ENCODE measurements at places on chromosomes 7 and 10.

DNA sequence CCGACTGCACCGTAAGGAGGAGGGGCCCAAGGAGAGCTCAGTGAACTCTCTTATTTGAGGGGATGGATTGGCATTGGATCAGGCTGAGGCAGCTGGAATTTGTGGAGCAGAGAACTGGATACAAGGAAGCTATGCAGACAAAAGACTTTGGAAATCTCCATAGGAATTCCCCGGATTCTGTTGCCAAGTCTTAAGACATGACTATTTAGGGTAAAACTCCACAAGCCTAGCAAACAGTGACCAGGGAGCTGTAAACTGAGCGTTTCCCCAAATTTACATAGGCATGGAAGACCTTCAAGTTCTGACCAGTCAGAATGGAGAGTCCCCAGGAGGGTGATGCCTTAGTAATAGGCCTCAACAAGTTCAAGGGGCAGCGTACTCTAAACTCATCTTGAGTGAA lies 82.5 kb upstream of the PCBD1 start:
- DNase-seq = no peak

GRCh38 chr10:129108378-129108777 lies 358.7 kb upstream of the MGMT start:
- DNase-seq = no peak

GRCh38 chr7:101915000-101915399 lies 97.6 kb downstream of the CUX1 start:
- DNase-seq = no peak

DNA sequence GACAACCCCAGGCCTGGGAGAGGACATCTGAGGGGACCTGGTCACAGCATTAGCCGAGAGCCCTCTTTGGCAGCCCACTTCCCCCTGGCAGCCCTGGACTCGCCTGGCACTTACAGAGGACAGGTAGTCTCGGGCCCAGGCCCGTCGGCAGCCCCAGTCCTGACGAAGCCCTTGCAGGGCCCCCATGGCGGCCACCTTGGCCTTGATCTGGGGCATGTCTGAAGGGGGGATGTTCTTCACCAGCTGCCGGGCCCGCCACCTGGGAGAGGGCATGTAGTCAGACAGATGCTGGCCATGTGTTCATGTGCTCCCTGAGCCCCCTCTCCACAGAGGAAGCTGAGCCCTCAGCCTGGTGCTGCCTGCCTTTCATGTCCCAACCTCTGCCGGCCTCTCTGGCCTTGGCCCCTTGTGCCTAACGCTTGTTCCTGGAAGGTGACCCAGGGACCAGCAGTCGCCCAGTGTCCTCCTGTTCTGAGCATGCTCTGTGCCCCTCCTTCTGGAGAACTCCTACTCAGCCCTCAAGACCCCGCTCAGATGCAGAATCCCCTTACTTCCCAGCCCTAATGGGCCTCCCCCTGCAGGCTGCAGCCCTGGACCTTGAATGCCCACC lies 13.9 kb downstream of the MYO1G start:
- no peak for DNase-seq

- DNase-seq = no peak
These were observed 46.5 kb upstream of the GLI3 start for GRCh38 chr7:42283553-42283952.

DNA sequence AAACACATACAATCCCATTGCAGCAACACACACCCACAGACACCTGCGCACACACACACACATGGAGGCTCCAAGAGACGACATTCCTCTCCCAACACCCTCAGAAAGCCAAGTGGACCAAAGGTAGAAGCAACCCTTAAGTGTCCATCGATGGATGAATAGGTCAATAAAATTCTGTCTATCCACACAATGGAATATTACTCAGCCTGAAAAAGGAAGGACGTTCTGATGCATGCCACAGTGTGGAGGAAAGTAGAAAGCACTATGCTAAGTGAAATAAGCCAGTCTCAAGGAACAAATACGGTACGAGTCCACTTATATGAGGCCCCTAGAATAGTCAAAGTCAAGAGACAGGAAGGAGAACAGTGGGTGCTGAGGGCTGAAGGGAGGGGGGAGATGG lies 174.4 kb downstream of the GRID1 start:
- DNase-seq = no peak

DNA sequence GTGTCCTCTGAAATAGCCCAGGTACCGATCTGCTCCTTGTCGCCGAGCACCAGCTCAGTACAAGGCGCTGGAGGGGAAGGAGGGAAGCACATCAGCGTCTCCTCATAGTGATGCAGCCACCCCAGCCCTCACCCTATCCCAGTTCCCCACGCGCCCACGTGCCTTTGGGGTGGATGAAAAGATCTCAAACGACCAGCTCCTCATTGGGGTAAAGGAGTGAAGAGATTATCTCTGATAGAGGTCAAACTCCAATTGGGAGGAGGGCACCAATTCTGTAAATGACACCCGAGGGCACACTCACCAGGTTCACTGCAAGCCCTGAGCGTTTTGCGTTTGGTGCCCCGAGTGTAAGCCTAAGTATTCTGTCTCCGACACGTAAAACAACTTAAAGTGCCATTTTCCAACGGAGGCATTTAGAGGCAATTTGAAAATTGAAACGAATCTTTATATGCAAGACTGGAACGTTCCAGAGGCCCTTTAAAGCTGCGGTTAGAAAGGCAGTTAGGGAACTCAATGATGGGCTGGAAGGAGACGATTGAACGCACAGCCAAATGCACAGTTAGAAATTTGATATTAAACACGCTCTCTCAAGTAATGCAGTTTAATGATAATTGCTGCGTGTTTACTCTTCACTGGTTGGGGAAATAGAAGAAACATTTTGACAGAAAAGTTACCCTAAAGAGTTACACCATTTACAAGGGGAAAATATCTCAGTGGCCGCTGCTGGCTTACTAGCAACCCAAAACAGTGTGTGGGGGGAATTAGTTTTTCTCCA lies 8.9 kb upstream of the EMX2 start:
- DNase-seq = no peak

GRCh38 chr7:118836933-118837332 lies 612.4 kb downstream of the ANKRD7 start:
- DNase-seq = no peak

GRCh38 chr7:50664461-50664922 lies 99.3 kb upstream of the DDC start:
- DNase-seq = no peak

- DNase-seq = no peak
These were observed 216.8 kb upstream of the KLF6 start for GRCh38 chr10:4001811-4002210.
